ENCODE measurements at places on chromosomes 16 and 17.

GRCh38 chr16:22924492-22924891 lies 110.5 kb downstream of the HS3ST2 start:
- no peak for DNase-seq

- DNase-seq, result no peak
Measured at GRCh38 chr17:4475001-4475400, 23.7 kb upstream of the SPNS2 start.

DNA sequence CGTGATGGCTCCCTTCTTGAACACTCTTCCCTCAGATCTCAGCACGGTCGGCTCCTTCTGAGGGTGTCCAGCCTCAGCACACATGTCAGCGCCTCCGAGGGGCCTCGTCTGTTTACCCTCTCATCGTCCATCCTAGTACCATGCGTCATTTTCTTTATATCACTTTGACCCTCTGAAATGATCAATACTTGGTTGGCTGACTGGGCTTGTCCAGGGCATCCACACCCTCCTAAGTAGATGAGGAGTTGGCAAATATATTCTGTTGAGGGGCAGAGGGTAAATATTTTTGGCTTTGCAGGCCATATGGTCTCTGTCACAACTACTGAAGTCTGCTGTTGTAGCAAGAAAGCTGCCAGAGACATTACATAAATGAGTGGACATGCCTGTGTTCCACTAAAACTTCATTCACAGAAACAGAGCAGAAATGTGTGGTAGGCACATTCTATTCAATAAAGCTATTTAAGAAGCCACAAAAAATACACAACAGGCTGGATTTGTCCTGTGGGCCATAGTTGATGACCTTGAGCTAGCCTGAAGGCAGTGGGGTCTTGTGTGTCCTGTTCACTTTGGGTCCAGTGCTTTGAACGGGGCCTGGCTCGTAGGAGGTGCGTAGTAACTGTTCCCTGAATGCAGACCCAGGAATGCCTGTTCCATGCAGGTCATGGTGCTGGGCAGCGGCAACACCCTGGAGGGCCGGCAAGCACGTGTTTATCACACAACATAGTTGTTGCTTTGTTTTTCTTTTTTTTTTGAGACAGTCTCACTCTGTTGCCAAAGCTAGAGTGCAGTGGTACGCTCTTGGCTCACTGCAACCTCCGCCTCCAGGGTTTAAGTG lies 185.8 kb downstream of the SNX29 start:
- no peak for DNase-seq

GRCh38 chr16:88527186-88527936 lies 42.8 kb upstream of the ZC3H18 start:
- peak; percentile 73 for DNase-seq

GRCh38 chr16:17327664-17328335 lies 143.0 kb downstream of the XYLT1 start:
- no peak for DNase-seq

DNA sequence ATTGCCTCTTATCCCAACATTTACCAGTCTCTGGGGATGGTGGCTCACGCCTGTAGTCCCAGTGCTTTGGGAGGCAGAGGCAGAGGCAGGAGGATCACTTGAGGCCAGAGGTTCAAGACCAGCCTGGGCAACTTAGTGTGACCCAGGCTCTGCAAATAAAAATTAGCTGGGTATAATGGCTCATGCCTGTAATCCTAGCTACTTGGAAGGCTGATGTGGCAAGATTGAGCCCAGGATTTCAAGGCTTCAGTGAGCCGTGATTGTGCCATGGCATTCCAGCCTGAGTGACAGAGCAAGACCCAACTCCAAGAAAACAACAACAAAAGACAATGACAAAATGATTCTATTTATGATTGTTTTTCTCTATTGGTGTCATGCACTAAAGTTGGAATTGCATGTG lies 244.9 kb downstream of the RBFOX1 start:
- DNase-seq, result no peak

- DNase-seq, result no peak
Measured at GRCh38 chr17:63696381-63696961, 3.5 kb downstream of the LIMD2 start.

DNA sequence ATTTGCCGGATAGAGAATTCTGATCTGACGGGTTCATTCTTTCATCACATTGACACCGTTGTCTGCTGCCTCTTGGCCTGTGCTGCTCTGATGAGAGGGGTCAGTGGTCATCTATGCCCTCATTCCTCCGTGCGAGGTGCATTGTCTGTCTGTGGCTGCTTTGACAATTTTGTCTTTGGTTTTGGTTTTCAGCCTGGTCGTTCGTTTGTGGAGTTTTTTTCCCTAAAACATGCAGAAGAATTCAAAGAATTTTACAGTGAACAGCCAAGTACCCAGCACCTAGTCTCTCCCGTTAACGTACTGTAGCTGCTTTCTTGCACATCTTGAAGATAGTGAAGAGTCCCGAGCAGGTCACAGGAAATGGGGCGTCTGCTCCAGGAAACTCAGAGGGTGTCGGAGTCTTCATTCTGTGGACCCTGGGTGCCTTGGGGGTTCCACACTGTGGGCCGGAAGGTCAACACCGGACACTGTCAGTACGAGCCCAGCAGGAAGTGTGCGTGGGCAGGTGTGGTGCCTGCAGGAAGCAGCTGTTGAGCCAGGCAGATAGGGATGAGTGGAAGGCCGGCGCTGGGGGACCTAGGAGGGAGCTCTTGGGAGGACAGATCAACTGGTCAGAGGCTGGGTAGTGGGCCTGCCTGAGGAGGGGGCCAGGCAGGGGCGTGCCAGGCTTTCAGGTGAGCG lies 28.2 kb downstream of the CRAMP1 start:
- no peak for DNase-seq

- DNase-seq, result no peak
Measured at GRCh38 chr17:4751932-4752331, 12.2 kb upstream of the CXCL16 start.

DNA sequence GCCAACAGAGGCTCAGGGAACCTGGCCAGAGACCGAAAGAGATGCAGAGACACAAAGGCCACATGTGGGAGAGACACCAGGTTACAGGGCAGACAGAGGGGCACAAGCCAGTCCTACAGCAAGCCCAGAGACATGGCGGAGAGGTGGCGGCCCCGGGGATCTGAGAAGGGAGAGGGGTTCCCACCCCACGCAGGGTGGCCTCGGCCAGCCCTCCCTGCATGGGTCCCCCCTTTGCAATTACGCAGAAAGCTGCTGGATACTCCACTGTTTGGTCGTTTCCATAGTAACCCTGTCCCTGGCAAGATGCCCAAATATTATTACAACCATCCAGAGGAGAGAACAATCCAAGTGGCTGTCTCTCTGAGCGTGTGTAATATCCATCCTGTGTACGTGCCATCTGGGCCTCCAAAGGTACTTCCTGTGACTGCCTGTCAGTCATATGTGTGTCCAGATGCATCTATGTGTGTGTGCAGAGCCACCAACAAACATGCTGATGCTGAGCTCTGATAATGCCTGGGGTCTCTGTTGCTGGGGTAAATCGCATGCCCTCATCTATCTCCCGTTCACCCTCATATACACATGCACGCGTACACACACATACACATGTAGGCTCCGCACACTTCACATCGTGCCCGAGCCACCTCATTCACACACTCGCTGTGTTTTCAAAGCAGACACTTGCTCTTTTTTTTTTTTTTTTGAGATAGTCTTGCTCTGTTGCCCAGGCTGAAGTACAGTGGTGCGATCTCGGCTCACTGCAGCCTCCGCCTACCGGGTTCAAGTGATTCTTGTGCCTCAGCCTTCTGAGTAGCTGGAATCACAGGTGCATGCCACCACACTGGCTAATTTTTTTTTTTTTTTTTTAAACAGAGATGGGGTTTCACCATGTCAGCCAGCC lies 5.5 kb downstream of the PCGF2 start:
- DNase-seq, result no peak

- DNase-seq, result no peak
Measured at GRCh38 chr17:77756846-77757560, 201.5 kb upstream of the TNRC6C start.

DNA sequence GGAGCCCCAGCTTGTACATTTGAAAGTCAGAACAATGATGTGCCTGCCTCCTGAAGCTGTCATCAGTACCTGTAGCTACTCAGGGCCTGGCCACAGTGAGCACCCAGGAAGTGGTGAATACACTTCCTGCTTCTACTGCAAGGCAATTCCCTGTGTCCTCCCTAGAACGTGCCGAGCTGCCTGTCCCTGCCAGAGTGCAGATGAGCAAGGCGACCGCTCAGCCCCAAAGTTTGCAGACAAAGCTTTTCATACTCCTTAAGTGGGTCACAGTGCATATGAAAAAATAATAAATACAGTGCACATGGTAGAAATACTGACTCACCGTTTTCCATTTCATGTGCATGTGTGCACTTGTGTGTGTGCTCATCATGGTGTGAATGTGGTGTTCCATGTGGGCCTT lies 77.3 kb downstream of the MPRIP start:
- DNase-seq, result peak; percentile 66

DNA sequence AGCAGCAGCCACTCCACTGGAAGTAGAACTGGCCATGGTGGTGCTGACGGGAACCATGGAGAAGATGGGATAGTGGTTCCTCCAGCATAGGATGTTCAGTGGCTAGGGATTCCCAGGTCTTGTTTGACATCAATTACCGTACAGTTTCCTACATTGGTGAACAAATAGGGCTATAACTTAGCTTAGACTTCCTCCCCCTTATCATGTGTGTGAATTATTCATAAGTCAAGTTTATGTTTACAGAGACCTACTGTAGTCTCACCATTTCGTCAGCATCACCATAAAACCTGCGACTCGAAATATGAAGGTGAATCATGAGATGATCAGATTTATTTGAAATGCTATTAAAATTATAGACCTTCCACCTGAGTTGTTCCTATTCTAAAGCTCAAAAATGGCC lies 1.2 kb downstream of the KRTAP2-3 start:
- DNase-seq, result no peak

DNA sequence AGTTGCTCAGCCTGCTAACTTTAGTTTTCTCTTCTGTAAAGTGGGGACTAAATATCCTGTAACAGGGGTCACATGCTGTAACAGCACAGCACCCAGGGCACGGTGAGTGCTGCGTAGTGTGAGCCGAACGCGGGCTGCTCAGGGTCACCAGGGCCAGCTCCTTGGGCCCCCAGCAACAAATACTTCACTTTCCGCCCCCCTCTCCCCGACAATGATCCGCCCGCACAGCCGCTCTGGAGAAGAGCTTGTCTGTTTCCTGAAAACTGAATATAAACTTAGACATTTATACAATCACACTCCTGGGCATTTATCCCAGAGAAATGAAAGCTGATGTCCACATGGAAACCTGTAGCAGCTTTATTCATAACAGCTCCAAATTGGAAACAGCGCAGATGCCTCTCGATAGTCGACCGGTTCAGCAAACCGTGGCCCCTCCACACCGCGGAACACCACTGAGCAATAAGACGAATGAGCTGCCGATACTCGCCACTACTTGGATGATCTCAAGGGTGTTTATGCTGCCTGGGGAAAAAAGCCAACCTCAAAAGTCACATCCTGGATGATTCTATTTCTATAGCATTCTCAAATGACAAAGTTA lies 267.2 kb downstream of the PARN start:
- no peak for DNase-seq

- peak; percentile 71 for DNase-seq
Measured at GRCh38 chr17:77372444-77373298, 231.9 kb downstream of the SEC14L1 start.

DNA sequence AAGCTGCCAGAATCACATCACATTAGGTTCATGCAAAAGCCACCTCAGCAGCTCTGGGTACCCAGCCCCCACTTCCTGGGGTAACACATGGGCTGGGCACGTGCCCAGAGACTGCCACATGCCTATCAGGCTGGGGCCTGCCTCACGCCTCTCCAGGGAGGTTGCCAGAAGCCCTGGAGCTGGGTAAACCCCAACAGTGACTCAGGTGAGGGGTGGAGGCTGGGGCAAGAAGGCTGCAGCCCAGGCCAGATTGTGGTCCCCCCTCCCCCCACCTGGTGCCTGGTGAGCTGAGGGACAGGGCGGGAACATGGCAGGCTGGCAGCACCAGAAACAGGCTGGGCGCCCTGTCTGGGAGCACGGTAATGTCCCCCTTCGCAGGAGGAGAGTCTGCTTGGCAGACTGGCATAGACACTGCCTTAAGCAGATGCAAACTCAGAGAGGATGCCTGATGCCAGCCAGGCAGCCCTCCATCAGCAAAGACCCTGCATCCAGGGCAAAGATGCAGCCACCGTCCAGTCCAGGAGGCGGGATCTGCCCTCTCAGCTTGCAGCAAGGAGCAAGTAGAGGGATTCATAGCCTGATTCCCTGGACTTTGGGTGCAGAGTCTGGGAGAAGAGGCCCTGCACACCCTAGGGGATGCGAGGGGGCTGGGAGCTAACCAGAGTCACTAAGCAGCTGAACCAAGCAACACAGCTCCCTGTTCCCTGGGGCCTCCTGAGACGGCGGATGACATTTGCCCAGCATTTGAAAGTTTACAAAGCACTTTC lies 28.8 kb downstream of the NGFR start:
- DNase-seq, result no peak

GRCh38 chr16:9309844-9310243 lies 218.4 kb downstream of the HAPSTR1 start:
- DNase-seq, result no peak

DNA sequence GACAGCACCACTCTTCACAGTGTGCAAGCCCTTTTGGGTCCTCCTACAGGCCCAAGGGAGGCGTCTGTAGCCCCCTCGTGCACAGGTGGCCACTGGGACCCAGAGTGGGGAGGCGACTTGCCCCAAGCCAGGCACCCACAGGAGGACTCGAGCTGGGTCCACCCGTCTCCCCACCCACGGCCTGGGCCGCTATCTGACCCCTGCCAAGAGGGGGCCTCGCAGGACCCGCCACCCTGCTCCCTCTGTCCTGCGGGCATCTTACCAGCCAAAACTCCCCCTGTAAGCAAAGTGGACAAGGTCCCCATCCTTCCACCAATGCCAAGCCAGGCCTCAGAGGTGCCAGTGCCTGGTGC lies 31.1 kb downstream of the CNGB1 start:
- no peak for DNase-seq

GRCh38 chr17:36597866-36598777 lies 3.3 kb upstream of the MRM1 start:
- no peak for DNase-seq

- no peak for DNase-seq
Measured at GRCh38 chr16:49801290-49801689, 54.6 kb downstream of the ZNF423 start.

DNA sequence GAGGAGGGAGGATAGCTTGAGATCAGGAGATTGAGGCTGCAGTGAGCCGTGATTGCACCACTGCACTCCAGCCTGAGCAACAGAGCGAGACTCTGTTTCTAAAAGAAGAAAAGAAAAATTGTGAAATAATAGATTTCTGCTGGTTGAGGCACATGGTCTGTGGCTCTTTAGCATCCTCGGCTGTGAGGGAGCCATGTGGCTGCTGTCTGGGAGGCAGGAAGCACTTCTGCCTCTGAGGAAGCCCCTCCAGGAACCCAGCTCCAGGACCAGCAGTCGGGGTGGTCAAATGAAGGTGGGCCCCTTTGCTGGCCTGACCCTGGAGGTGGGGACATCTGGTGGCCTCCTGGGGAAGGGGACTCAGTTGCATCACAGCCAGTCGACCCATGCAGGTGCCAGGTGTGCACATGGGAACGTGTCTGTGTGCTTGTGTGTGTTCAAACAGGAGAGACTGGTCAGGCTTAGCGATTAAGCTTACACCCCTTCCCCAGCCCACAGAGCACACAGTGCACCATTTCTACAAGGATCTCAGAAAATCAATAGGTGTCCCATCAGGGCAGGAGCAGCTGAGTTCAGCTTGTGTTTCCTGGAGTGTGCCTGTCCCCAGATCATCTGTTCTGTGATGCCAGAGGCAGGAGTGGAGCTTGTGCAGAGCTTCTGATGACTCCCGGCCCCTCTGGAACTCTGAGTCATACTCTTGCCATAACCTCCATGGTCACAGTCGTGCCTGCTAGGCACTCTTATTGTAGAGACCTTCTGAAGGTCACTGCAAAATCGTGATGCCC lies 24.3 kb upstream of the MGAT5B start:
- no peak for DNase-seq

- DNase-seq, result no peak
Measured at GRCh38 chr17:58532555-58532951, 18.1 kb upstream of the MTMR4 start.

Measured in stimulated activated CD4-positive, alpha-beta T cell treated with anti-CD3 and anti-CD28 coated beads, Interleukin-2, amount 100 ng/mL, for 24 hours (primary cell).